ENCODE measurements at places on chromosomes 4 and X.

- no peak for DNase-seq
Measured at GRCh38 chr4:82567444-82567843, 5.7 kb upstream of the TMEM150C start.

GRCh38 chr4:178836865-178837264 lies 1394.6 kb upstream of the AGA start:
- DNase-seq: no peak

- DNase-seq: no peak
Measured at GRCh38 chr4:152983221-152983620, 47.1 kb downstream of the FHDC1 start.

GRCh38 chr4:128333309-128334018 lies 45.9 kb upstream of the PGRMC2 start:
- no peak for DNase-seq

DNA sequence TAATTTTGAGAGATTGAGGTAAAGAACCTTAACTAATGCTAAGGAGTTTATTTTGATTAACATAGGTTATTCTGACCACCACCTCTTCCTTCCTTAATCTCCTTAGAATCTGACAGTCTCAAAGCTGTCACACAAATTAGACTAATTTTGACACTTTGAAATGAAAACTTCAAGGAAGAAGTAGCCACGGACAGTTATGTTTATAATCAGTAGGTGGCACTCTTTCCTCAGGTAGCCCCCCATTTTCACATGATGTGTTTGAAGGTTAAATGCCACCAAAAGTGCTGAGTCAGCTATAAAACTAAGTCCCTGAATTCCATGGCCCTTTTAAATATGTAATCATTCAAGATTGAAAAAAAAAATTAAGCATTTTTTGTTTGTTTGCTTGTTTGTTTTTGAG lies 22.4 kb downstream of the TMEM33 start:
- peak; percentile 41 for DNase-seq

DNA sequence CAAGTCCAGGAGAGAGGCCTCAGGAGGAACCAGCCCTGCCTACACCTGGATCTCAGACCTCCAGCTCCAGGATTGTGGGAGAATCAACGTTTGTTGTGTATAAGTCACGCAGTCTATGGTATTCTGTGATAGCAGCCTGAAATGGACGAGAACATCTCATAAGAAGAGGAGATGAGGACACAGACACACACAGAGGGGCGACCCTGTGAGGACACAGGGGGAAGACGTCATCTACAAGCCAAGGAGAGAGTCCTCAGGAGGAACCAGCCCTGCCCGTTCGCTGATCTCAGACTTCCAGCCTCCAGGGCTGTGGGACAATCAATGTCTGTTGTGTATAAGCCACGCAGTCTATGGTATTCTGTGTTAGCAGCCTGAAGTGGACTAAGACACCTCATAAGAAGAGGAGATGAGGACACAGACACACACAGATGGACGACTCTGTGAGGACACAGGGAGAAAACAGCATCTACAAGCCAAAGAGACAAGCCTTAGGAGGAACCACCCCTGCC lies 20.3 kb downstream of the P2RY8 start:
- no peak for DNase-seq

DNA sequence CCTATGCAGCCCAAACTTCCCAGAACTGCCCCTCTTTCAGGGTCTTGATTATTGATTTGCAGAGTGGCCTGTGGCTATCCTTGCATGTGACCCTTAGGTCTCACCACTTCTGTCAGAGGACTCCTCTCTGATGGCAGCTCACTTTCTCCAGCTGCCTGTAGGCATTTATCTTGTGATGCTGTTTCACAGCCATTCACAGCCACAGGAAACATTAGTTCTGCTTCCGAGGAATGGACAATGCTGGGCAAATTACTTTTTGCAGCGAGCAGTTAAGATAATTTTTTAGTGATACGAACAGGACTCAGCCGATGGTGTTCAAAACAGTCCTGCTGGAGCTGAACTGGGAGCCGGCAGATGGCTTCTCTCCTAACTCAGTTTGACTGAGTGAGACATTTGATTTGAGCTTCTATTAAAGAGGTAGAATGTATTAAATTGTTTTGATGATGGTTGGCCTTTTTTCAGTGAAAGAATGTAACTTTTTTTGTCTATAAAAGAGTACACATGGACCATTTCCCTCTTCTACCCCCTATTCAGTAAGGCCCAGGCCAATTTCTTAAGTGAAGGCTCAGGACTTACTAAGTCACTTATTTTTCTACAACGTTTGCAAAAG lies 58.4 kb upstream of the TMEM150C start:
- no peak for DNase-seq

DNA sequence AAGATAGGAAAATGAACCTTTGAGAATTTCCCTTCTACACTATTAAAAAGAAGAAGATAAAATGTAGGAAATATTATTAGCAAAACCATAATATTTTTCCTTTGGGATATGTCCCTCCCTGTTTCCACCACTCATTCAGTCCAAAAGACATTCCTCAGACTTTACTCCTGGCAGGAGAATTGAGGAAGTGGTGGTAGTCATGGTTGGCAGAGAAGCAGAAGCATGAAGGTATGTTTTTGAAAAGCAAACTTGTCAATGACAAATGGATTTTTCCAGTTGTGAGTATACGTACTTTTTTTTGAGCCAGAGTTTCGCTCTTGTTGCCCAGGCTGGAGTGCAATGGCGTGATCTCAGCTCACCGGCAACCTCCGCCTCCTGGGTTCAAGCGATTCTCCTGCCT lies 13.7 kb downstream of the STAG2 start:
- DNase-seq: no peak

DNA sequence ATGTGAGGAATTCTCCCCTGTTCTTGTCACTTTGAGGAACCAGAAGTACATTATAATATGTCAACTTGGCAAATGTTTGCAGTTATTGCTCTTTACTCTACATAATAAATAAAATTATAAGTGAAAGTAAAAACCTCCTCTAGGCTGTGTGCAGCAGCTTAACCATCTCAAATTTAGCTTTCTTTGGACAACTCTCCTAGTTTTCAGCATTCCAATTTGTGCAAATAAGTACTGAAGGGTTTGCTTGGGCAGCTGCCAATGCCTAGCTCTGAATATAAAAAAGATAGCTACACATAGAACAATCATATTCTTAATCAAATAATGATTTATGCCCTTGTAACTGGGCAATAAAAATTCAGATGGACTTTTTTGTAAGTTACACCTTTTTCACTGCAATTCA lies 82.5 kb downstream of the GASK1B start:
- no peak for DNase-seq

- DNase-seq: no peak
Measured at GRCh38 chrX:120647127-120647526, 17.3 kb upstream of the C1GALT1C1 start.

DNA sequence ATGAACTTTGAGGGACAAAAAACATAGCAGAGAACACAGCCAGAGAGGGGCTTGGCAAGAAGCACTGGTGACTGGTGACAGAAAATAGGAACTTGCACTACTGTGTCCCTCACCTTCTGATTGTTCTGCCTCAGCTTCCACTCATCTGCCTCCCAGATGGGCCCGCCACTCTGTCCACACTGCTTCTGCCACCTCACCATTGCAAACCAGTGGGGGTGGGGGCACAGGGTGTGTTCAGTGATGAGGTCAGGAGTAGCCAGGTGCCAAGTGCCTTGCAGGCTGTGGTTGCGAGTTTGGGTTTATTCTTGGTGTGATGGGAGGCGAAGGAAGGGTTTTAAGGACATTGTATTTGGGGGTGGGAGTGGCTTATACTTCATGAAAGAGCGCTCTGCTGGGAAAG lies 9.1 kb upstream of the UBA1 start:
- no peak for DNase-seq

DNA sequence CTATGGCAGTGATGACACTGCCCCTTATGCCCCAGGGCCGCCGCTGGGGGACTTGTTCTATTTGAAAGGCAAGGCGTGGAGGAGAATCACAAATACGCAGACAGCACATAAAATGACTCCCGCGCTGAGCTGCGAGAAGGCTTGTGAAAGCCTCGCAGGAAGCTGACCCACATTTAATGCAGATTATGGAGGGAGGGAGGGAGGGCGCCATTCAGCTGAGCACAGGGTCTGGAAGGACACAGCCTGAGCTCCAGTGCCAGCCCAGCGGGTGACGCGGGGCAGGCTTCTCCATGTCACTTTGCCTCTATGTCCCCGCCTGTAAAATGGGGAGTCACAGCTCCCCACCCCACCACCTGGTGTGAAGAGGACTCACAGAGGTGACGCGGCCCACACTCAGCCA lies 14.3 kb downstream of the ABLIM2 start:
- DNase-seq: no peak

GRCh38 chr4:244471-244870 lies 60.8 kb downstream of the ZNF732 start:
- no peak for DNase-seq

DNA sequence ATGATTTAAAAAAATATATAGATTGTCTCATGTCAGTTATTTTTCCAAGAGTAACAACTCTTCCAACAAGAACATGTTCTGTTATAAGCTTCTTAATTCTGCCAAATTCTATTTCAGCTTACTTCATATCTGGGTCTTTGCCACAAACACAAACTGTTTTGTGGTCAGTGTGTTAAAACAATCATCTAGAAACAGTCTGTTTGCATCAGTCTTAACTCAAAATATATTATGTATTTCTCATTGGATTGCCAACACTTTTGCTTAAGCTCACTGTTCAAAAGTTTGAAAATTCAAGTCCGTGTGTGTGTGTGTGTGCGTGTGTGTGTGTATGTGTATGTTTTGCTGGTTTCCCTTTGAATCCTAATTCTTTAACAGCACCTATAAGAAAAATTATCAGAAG lies 752.3 kb upstream of the NDST4 start:
- no peak for DNase-seq

DNA sequence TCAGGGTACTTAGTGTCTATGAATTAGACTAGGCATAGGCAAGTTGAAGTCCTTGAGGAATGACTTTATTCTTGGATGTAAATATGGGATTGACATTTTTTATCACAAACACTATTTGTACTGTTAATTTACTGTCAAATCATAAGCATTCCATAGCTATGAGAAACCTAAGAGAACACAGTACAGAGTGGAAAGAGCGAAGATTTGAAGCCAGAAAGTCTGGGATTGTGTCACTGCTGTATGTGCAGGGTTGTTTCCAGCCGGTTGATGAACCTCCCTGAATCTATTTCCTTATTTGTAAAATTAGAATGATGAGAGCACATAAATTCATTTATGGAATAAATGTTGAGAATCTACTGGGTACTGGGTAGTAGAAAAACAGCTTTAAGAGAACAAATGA lies 14.4 kb upstream of the KLHL5 start:
- DNase-seq: no peak

DNA sequence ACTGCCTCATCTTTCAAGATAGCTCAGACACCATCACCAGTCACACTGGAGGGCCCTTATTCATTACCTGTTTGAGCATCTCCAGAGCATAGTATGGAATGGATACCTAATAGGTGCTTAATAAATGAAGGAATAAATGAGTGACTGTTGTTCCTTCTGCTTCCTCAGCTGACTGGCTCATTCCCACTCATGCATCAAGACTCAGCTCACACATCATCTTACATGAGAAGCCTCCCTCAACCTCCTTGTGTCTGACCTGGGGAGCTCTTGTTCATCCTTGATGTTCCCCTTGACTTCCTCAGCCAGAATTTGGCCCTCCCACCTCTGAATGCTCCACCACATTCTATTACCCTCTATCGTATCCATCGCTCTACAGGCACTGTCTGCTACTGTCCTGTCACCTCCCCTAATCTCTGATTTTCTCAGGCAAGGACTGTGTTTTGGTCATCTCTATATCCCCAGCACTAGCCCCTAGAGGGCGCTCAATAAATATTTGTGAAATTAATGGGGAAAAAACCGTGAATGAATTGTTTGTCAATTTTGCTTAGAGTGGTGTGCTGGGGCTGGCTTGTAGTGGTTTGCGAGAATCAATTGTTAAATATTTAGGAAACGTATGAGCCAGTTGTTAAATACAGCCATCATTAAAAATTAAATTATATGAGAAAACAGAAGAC lies 88.3 kb downstream of the NHSL2 start:
- DNase-seq: peak; percentile 2

- DNase-seq: no peak
Measured at GRCh38 chr4:169136796-169137557, 126.9 kb upstream of the CBR4 start.

DNA sequence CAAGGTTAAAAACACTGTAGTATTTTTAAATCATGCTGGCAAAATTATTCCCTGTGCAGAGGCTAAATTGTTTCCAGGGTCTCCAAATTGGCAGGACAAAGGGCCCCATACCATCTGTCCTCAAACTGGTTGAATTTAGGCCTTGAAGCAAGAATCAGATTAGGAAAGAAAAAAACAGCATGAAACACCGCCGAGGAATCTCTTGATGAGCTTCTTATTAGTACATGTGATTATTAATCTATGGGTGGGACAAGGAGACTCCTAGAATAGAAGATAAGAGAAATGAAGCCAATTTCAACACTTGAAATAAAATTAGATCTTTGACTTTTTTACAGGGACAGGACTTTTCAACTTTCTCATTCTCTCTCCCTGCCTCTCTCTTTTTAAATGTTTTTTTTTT lies 7.1 kb upstream of the CLNK start:
- no peak for DNase-seq

DNA sequence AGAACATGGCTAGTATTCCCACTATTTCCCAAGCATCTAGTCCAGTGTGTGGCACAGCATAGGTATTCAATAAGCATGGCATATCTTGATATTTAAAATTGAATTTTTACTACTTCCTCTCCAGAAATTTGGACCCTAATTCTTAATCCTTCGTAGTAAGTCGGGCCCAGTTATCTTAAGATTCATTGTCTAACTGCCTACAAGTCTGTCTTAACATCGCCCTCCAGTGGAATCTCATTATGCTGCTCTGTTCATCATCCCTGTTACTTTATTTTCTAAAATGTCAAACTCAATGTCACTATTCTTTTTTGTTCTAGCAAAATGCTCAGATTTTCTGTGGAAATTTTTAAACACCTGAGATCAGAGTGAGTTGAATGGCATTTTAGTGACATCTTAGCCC lies 606.2 kb downstream of the KLHL13 start:
- DNase-seq: no peak

DNA sequence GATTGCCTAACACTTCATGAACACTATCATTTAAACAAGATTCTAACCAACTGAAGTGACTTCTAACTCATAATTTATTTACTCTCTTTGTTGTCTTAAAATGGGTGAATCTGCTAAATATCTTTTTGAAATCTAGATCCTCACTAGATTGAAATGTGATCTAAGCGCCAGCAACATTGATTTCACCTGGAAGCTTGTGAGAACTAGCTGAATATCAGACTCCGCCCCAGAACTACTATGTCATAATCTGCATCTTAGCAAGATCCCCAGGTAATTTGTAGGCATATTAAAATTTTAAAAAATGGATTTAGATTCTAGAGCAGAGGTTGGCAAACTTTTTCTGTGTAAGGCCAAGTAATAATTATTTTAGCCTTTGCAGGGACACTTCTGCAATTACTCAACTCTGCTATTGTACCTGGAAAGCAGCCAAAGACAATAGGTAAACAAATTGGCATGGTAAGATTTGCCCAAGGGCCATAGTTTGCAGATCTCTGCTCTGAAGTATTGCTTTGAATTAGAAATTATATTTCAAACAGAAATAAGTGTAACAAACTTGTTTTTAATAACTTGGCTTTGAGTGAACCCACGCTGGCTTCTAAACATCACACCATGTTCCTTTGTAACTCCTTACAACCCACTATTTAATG lies 121.5 kb downstream of the REELD1 start:
- DNase-seq: no peak

- no peak for DNase-seq
Measured at GRCh38 chrX:45992402-45993123, 552.7 kb downstream of the ZNF674 start.

All from SW 1271 (cell line).